ENCODE measurements at places on chromosomes 1 and 21.

GRCh38 chr1:202221911-202222909, 28.6 kb downstream of the LGR6 start:
- no peak for DNase-seq

- DNase-seq, result no peak
Measured at GRCh38 chr1:92476071-92476631, 10.6 kb downstream of the GFI1 start.

DNA sequence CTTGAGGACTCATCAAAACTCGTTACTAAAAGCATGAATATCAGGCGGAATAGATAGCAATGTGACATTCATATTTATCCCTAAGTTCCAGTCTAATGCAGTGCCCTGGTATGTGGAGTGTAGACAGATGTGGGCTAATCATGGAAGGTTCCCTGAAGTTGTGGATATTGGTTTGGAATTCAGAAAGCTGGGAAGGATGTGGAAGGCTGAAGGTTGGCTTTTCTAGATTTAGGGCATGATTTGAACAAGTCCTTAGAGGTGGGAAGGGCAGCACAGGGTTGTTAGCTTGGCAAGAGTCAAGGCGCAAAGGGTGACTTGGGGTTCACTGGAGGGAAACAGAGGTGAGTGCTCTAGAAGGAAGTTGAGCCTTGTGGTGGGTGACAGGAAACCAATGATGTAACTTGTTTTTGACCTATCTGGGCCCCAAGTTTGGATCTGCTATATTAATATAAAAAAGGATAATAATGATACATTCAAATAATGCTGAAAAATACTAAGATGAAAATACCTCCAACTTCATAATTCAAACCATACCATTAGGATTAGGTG, 21.9 kb downstream of the LGALS8 start:
- DNase-seq, result no peak

DNA sequence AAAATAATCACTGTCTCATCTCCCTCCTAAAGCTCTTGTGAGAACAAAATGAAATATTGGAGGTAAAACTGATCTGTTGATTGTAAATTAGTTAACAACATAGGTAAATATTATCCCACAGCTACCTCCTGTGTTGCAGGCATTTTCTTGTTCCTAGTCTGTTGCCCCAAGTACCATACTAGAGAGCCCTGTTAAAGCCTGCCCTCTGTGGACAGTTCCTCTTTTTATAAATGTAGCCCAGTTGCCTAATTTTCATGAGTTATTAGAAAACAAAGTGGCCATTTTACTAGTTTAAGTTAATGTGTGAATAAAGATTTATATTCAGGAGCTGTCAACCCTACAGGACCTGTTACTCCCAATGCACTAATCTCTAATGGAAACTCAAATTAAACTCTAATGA, 180.0 kb upstream of the KCND3 start:
- no peak for DNase-seq

- peak; percentile 81 for DNase-seq
Measured at GRCh38 chr1:9292361-9293240, at the start of gene SPSB1. TSS of gene SPSB1 (plus strand) at chr1:9292894. CDS start at chr1:9355892, 62,998 bp downstream.

Measured in retina (tissue), 1 donor.